ENCODE measurements at places on chromosomes 5 and 9.

GRCh38 chr5:122330881-122331280 lies 18.8 kb downstream of the SNCAIP start:
- no peak for DNase-seq

DNA sequence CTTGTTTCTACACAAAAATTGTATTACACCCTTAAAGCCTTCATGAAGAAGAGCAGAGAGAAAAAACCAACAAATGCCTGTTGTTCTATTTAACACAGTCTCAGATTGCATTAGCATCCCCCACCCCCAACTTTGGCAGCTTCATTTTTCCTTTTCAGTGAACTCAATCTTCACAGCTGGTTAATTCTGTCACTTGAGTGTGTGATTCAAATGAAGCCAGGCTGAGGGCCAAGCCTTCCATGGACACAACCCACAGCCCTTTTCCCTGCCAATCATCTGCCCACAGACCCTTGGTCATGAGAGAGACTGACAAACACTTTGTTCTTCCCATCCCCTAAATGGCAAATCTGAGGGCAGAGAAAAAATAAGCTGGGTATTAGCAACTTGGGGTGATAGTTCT lies 217.5 kb upstream of the NMUR2 start:
- DNase-seq, result no peak

GRCh38 chr9:127417131-127418036 lies 6.8 kb upstream of the ZNF79 start:
- DNase-seq, result no peak

- no peak for DNase-seq
Measured at GRCh38 chr5:107574287-107574686, 96.5 kb downstream of the EFNA5 start.

DNA sequence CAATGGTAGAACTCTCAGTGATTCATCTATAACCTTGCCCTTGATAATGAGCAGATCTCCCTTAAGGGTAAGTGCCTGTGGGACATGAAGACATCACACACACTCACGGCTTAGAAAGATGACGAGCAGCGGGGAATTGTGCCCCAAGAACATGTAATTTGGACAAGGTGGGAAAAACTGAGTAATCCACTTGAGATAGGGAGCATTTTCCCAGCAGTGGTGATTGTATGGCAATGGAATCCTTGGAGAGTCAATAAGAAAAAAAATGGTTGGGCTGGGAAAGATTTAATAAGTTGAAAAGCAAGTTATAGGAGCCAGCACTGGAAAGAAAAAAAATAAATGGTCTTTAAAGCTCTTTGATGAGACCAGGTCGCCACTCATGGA lies 193.1 kb downstream of the GLIS3 start:
- peak; percentile 90 for DNase-seq

GRCh38 chr9:118650417-118650816 lies 718.8 kb downstream of the BRINP1 start:
- DNase-seq, result no peak

DNA sequence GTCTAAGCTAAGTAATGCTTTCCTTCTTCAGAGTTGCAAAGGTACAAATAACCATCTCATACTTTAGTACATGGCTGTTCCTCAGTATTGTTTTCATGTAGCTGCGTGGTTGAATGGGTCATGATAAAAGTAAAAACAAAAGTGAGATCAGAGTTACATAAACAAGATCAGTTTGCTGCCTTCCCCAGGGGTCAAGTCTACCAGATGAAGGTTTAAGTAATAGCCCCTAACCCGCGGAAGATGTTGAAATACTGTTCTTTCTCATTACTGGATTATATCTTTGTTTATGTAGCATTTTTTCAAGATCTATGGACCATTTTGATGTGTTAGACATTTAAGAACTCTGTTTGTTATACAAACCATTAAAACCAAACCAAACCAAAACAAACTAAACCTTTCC lies 34.1 kb upstream of the ARRDC3 start:
- DNase-seq, result peak; percentile 28

- DNase-seq, result no peak
Measured at GRCh38 chr9:136626066-136626725, 36.5 kb upstream of the EGFL7 start.

DNA sequence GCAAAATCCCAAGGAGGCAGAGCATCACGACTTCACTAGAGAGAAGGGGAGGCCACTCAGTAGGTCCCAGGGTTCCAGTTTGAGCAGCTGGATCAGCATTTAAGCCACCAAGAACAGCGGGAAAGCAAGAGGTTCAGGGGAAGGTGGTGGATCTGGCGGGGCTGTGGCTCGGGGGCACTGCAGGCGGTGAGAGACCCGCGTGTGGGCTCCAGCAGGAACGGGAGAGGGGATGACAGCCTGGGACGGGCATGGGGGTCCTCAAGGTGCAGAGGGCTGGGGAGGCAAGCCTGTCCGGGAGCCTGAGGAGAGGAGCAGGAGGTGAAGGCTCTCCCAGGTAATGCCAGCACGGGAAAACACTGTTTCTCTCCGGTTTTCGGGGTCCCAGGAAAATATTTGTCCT lies 123.6 kb downstream of the IRX2 start:
- no peak for DNase-seq

DNA sequence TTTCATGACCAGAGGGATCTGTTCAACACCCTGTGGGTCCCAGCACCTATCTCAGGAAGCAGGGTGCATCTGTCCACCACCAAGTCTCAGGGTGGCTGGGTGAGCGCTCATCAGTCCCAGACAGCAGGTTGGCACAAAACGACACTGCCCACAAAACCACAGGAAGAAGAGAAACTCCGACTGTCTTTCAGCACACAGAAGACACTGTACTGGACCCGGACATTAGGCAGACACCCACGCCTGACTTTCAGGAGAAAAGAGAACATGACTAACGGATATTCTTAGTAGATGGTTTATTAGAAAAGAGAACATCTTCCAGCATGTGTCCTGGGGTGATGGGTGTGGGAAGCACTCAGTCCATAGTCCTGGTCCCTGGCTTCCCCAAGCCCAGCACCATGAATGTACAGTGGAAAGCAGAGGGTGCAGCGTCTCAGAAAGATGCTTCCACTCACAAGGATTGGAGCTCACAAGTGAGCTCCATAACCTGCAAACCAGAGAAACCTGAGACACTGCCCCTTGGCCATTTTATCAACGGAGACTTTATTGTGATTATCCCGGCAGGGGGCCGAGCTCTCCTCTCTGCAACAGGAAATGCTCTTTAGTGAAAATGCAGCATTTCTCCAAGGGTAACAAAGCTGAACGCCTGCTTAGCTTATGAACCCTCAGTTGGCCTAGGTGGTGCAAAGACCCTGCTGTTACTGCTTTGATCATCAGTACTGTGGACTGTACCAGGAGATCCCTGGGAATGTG lies 35.8 kb upstream of the LCP2 start:
- no peak for DNase-seq

- peak; percentile 71 for DNase-seq
Measured at GRCh38 chr9:95756986-95757385, 118.5 kb upstream of the ERCC6L2 start.

- DNase-seq, result no peak
Measured at GRCh38 chr5:53373451-53374158, 106.8 kb upstream of the FST start.

GRCh38 chr9:652914-653313 lies 188.6 kb upstream of the DMRT1 start:
- peak; percentile 49 for DNase-seq

DNA sequence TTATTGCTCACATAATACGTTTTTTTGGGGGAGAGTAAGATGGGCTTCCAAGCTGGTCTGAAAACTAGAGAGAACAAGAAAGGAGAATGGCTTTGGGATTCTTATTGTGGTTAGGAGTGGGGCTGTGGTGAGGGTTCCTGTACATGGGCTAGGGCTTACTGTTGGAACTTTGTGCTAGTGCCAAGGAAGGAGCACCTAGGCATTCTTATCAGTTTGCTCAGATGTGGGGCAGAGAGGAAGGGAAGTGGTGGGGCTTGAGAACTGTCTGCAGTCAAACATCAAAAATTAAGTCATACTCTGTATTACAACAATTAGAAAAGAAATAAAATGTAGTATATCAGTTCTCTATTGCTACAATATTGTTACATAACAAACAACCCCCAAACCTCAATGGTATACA lies 4.0 kb upstream of the THBS4 start:
- DNase-seq, result no peak

GRCh38 chr5:139124774-139125520 lies 73.2 kb downstream of the SIL1 start:
- DNase-seq, result no peak

DNA sequence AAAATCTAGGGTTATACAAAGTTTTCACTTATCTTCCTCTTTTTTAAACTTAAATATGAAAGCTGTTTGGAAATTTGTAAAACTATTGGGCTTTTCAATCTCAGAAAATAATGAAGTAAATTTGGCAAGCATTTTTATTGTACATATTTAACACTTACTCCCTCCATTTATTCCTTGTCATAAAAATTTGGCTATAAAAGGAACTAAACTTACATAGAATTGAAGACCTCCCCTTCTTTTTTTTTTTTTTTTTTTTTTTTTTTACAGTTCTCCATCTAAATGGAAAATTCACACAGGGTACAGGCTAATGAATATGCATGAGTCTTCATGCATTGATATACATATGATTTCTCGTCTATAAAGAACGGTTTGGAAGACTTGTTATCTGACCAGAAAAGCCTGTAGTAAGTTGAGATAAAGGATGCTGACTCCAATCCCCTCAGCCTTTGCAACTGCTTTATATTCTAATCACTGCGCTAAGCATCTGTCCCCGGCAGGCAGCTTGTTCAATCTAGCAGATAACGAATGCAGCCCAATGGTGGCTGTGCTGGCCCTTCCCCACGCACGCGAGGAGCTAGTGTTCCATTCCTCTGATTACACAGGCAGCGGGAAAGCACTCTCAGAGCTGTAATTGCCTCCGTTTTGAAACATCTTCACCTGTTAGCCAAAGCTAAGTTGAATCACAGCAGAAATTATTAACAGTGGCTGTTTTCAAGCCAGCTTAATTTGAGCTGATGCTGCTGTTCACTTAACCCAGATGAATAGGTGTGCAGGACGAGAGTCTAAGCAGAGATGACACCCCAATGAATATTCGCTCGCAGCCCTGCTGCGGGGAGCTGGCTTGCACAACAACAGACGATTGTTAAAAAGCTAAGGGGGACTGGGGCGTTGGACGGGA lies 453.8 kb upstream of the ZNF608 start:
- DNase-seq, result no peak

DNA sequence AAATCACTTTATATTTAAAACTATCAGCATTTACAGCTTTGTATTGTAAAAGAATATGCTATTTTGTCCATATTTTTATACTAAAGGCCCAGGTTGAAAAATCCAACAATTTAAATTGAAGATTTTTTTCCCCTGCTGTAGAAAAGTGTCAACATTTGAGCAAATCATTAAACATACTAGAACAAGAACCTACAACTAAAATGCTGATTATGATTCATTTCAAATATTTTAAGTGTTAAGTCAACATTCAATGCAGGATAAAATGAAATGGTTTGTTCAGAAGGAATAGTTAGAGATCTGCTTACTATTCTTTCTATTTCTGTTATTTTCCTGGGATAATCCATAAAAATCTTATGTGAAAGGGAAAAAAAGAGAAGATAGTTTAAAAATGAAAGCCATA lies 866.5 kb upstream of the DMAC1 start:
- DNase-seq, result no peak

DNA sequence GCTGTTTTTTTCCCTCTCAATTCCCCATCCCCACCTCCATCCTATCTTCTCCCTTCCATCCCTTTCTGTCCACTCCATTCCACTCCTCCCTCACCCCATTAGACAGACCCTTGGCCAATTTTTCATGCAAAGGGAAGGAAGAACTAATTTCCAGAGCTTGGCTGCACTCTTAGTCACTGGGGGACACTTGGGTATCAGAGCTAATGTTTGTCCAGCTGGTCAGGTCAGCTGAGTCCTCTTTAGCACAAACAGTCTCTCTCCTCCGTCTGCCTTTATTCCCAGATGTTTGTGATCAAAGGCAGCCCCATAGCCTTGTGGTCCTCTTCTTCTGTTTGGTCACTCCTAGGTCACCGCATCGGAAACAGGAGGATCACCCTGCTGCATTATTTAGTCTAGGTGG lies 148.5 kb downstream of the NMUR2 start:
- no peak for DNase-seq

DNA sequence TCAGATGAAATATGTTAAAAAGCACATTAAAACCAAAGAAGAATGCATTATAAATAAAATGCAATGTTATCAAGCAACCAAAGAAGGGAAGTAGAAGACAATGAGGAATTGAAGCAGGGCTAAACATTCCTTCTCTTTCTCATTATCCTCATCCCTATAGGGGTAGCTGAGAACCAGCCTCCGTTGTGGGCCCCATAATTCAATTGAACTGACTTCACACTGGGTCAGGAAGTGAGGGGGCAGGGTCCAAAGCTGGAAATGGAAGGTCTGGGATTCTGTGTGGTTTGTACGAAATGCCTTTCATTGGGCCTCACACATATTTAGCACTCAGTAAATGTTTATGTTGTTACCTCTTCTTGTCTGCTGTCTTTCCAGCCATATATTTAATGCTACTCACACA lies 220.4 kb upstream of the CD180 start:
- DNase-seq, result no peak

DNA sequence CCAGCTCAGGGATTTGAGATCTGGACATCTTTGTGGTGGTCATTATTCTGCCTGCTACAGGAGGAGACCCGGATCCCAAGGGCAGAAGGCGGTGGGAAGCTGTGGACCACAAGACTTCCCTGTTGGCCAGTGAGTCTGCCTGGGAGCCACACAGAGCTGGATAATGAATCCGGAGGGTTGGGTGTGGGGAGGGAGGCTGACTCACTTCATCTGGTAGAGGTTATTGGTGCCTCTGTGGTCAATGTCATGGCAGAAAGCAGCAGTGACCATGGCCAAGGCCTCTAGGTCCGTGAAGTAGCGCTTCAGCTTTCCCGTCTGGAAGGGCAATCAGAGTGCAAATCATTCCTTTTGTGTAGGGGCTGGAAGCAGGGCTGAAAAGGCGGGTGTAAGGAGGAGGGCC lies 58.5 kb downstream of the PDE6A start:
- no peak for DNase-seq

DNA sequence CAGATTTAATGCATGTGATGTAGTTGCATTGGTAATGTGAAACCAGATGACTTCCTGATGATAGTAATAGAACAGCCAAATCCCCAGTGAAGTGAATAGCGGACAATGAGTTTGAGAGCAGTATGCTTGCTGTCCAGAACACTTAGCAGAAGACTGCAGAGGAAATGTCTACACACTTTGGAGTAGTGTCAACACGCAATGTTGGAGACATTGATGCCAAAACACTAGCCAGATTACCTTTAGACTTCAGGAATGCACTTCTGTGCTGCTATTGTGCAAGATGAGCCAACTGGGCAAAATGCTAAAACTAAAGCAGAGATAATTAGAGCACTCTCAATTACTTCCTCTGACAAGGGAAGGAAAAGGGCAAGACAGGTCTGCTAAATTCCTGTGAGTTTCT lies 176.7 kb downstream of the PRDM9 start:
- no peak for DNase-seq

DNA sequence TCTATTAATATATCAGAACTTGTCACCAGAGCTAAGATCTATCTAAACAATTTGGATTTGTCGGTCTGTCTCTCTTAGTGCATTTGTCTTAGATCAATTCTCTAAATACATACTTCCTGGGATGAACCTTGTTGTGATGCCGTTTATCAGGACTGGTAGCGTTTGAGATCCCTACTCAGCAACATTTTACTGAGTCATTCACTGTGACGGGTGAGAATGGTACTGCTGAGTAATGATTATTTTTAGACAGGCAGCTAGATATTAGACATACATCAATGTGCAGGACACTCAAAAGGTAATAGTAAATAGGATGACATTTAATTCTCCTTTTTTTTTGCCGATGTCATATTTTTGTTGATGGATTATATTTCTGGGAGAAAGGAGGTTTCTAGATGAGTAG lies 209.0 kb downstream of the CSNK1G3 start:
- DNase-seq, result no peak

- no peak for DNase-seq
Measured at GRCh38 chr9:14453286-14453685, 139.3 kb upstream of the NFIB start.

Data from skeletal muscle cell (primary cell).